Suppressor macrophage treated with lipopolysaccharide for 4 hours (primary cell): ENCODE measurements at places on chromosomes 11 and 22.

- no peak for DNase-seq
Observed at GRCh38 chr11:19725379-19726079, 12.9 kb downstream of the NAV2 start.

DNA sequence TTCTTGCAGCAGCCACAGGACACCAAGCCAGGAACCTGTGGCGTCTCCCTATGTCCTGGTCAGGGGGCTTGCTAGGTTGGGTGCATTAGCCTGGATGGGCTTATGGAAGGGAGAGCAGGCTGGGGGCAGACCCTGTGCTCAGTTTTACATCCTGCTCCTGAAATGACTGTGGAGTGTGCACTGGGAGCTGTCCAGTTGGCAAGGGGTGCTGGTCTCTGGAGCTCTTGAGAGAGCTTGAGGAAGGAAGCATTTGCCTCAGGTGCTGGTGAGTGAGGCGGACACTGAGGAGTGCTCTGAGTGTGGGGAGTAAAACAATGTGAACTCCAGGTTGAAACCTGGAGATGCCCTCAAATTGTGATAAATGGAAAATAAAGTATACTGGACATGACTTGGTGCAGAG is 3.4 kb downstream of the SCGB1D4 start:
- DNase-seq: no peak

- peak; percentile 91 for DNase-seq
Observed at GRCh38 chr11:65506772-65507505, 8.1 kb downstream of the MALAT1 start.

GRCh38 chr22:26718905-26719304 is 61.5 kb downstream of the MIAT start:
- DNase-seq: no peak

- DNase-seq: no peak
Observed at GRCh38 chr11:15579287-15580001, 464.7 kb downstream of the INSC start.

- DNase-seq: no peak
Observed at GRCh38 chr11:119049081-119049480, 7.9 kb downstream of the HYOU1 start.

DNA sequence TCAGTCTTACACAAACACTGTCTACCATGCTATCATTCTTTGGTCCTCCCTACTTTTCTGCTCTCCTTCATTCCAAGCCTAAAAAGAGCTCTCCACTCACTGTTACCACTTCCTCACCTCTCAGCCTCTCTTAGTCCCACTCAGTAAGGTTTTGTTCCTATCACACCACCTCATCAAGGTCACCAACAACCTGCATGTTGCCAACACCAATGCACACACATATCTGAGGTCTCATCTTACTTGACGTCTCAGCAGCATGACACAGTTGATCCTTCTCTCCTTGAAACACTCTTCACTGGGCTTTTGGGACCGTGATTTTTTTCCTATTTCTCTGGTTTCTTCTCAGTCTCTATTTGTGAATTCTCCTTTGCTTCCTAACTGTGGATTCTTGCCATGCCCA is 8.1 kb downstream of the PISD start:
- no peak for DNase-seq

DNA sequence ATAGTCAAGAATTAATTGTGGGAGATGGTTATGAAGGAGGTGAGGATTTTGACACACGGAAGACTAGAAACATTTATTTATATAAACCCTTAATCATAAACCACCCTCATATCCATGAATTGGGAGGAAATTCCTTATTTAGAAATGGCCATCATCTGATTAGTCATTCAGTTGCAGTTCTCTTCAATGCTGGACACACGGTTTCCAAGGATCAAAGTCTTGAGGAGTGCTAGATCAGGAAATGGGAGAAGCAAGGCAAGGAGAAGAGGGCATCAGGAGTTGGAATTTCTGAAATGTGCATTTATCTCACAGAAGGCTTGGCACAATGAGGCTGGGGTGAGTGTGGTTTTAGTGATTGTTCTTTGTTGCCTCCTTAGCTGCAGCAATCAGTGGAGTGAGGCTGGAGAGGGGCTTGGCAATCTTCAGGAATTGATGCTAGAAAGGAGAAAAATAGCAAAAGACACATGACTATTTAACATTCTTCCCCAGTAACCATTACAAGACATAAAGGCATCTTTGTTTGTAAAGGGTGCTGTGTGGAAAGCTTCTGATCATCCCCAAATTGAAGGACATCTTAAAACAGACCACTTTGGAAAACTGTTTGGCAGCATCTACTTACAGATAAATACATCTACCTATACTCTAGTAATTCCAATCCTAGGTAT is 21.6 kb upstream of the GDPD4 start:
- DNase-seq: no peak

GRCh38 chr11:59575505-59575904 is 40.1 kb downstream of the OSBP start:
- no peak for DNase-seq

DNA sequence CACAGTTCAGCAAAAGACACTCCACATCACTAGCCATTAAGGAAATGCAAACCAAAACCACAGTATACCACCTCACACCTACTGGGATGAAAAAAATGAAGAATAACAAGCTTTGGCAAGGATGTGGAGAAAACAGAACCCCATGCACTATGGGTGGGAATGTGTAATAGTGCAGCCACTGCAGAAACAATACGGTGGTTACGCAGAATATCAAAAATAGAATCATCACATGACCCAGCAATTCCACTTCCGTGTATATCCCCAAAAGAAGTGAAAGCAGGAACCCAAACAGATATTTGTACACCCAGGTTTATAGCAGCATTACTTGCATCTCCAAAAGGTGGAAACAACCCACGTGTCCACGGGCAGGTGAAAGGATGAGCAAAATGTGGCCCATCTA is 20.8 kb downstream of the CARS1 start:
- DNase-seq: peak; percentile 69

GRCh38 chr11:106471276-106471675 is 393.8 kb downstream of the AASDHPPT start:
- DNase-seq: no peak

DNA sequence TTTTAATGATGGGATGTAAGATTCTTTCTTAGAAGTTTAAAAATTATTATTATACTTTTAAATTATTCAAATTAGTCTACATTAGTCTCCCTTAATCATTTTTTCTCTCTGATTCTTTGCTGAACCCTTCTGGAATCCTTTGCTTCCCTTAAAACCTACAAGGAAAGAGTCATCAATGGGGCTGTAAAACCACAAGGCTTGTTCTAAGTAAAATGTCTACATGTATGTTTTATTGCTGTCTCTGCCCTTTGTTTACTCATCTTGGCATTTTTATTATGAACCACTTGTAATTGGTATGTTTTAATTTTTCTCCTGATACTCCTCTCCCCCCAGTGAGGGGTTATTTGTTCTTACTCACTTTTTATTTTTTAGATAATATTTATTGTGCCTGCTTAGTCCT is 27.4 kb downstream of the FAR1 start:
- no peak for DNase-seq

- no peak for DNase-seq
Observed at GRCh38 chr11:69985641-69986439, 92.3 kb upstream of the ANO1 start.

GRCh38 chr11:35121326-35121865 is 17.6 kb upstream of the CD44 start:
- DNase-seq: no peak
